ENCODE measurements at places on chromosomes 5 and 9.

- DNase-seq: no peak
Observed at GRCh38 chr5:130333089-130333488, 428.8 kb downstream of the CHSY3 start.

GRCh38 chr5:5650949-5651348 lies 228.5 kb downstream of the ICE1 start:
- no peak for DNase-seq

DNA sequence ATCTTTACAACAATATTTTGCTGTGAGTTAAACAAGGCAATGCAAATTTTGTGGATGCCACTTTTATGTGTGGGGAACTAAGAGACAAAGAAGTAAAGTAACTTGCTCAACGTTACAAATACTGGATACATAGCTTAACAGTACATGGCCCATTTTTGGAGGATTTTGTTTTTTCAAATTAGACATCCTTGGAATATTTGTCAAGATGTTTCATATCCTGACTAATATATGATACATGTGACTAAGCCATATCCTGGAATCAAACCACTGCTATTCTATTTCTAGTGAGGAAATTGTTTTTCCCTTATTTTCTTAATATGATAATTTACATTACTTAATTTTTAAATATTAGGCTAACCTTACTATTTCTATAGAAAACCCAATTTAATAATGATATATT lies 529.8 kb downstream of the DMRTA1 start:
- DNase-seq: no peak

- no peak for DNase-seq
Observed at GRCh38 chr9:114218264-114219120, 63.2 kb downstream of the COL27A1 start.

GRCh38 chr9:117678871-117679270 lies 25.3 kb upstream of the TLR4 start:
- DNase-seq: no peak

GRCh38 chr9:106111039-106111730 lies 416.8 kb downstream of the TMEM38B start:
- no peak for DNase-seq

DNA sequence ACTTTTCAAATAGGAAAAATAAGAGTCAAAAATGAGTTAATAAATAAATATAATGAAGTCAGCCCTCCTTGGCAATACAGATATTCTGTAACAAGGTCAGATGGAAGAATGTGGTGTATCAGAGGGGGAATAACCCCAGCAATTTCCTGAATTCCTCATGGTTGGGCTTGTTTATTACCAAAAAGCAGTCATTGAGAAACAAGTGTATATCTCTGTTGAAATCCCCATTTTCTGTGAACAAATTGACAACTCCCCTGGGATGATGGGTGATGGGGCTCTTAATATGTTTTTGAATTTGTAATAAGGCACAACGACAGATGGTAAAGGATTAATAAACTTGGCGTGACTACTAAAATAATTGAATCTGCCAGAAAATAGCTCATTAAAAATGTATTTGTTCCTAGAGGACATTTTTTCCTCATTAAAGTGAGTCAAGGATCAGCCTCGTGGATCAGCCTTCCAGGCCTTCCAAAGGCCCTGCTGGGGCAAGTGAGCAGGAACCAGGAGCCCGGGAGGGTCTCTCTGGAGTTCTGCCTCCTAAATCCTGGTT lies 34.2 kb downstream of the THBS4 start:
- no peak for DNase-seq

DNA sequence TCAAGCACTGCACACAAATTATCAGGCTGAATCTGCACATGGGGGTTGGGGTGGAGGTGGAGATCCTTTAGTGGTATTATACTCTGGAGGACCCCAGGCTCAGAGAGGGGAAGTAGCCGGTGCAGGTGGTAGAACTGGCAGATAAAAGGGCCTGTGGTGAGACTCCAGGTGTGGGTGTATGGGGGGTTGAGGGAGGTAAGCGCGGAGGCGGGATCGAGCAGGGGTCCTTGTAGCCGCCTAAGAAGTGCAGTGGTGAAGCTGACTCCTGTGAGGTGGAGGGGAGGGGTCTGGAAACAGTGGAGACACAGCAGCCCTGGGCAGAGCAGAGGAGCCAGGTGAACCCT lies 841 bp downstream of the ACSL6 start:
- no peak for DNase-seq

GRCh38 chr5:116626945-116627679 lies 52.5 kb upstream of the SEMA6A start:
- DNase-seq: no peak

DNA sequence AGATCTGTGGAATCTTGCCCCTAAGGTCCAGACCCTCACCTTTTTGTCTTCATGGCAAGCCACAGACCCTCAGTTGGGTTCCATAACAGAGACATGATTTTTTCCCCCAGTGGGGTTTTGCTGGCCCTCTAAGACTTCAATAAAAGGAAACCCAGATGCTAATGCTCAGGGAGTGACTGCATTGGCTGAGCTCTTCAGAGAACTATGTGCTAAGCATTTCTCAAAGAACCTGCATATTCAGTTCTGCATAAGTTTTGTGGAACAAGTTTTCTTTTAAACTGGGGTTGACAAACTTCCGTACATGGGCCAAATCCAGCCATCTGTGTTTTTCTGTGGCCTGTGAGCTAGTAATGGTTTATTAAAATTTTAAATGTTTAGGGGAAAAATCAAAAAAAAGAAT lies 159.8 kb upstream of the GDNF start:
- DNase-seq: no peak

DNA sequence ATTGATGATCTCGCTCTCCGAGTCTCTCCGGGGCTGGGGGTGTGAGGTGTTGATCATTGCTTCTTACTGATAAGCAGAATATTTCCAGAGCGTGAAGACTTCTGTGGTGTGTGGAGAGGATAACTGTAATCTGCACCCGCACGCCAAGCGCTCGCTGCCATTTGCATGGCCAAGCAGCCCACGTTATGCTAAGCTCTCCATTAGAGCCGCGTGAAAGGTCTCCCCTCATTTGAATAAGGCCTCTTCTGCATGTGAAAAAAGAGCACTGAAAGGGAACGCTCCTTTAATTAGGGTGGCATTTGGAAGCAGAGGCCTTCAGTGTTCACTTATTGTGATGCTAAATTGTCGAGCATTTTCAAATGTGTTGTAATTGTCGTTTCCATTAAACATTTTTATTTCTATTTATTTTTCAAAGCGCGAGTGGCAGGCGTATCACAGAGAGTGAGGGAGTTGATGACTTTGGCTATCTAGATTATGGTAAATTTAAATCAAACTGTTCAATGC lies 163.6 kb upstream of the IRX2 start:
- no peak for DNase-seq

- no peak for DNase-seq
Observed at GRCh38 chr5:87282269-87282668, 14.6 kb downstream of the RASA1 start.

- no peak for DNase-seq
Observed at GRCh38 chr5:118863345-118863744, 125.0 kb downstream of the DTWD2 start.

GRCh38 chr5:113495422-113495841 lies 7.2 kb upstream of the MCC start:
- no peak for DNase-seq

DNA sequence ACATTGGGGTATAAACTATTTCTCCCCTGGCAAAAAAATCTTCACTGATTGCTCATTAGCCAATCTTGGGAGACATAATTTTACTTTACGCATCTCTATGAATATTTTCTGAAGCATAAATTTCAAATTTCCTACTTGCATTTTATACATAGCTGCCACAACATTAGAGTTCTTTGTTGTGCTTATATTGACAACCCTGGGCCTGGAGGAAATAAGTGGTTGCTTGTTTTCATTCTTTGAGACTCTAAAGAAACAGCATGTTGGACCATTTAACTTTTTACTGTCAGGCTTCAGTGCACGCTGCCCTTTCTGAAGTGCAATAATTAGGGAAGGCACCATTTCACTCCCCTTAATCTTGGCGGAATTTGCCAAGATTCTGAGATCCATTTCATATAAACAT lies 142.6 kb downstream of the MRPS30 start:
- DNase-seq: no peak

DNA sequence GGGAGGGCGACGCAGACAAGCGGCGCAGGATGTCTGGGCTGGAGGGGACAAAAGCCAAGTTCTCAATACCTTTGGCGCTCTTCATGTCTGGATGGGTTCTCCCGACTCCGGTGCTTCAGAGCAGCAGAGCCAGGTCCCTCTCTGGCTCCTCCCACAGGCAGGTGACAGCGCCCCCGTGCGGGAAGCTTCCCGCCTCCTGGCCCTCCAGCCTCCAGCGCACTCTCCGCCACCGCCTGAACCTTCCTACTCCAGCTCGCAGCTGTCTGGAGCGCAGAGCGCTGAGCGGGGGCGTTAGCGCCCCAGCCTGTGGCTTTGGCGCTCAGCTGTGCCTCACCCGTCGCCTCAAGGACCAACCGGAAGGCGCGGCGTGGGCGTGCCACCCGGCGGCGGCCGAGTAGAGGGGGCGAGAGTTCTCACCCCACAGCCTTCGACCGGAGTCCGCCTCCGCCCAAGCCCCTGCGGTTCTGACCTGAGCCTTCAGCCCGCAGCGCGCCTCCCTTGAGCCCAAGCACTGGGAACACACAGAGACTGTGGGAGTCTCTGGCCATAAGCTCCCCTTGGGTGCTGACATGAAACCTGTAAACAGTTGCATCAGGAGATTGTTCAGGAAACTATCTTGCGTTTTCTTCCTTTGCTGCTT lies at the start of gene SLCO4C1:
TSS of gene SLCO4C1 (minus strand) at position 107 of the 640 bp plus-strand sequence. CDS start at position 85, 22 bp downstream.
- no peak for DNase-seq

GRCh38 chr9:90607701-90608516 lies 34.7 kb downstream of the DIRAS2 start:
- no peak for DNase-seq

DNA sequence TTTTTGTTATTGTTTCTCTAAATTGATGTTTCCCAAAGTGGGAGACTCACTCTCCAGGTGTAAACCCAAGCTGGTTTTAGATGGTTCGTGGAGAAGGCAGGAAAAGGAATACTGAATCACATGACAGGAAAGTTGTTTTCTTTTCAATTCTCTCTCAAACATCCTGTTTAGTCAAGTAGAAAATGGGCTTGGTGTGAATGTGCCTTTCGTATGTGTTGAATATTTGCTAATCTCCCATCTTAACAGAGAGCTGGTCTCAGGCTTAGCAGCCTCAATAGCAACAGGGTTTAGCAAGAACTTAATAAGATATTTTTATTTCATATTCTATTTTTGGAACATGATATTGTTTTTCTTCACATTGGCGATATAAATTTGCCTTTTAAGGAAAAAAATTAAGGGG lies 119.7 kb downstream of the INSYN2B start:
- DNase-seq: no peak

DNA sequence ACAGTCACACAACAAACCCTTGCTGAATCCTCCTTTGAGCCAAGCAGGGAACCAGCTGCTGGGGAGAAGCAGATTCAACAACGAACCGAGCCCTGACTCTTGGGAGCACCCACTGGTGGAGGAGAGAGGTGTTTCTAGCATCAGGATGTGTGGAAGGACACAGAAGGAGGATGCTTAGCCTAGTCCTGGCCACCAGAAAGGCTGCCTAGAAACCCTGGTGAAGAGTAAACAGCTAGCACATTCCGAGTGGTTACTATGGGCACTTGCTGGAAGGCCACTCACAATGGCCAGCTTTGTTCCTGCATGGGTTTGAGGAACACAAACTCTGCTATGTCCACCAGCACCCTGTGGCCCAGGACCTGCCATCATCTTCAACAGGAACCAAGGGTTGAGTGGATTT lies 1.8 kb downstream of the TIFAB start:
- DNase-seq: no peak

GRCh38 chr5:58107704-58108103 lies 352.2 kb downstream of the PLK2 start:
- no peak for DNase-seq

DNA sequence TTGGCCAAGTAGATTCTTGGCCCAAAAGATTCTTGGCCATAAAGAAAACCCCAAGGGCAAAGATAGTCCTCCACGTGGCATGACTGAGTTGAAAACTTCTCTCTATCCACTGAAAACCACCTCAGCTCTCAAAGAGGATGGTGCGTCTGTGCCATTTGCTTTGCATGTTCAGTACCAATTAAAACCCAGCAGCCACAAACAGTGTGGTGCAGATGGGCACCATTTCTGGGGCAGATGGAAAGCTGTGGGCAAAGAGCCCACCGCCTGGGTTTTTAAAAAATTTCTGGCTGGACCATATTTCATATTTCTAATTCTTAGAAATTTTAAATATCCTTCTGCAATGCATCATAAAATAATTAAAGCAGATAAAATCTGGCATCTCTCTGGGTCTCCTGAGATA lies 84.5 kb upstream of the PUM3 start:
- DNase-seq: no peak

- DNase-seq: no peak
Observed at GRCh38 chr9:128371630-128372117, 500 bp downstream of the URM1 start.

DNA sequence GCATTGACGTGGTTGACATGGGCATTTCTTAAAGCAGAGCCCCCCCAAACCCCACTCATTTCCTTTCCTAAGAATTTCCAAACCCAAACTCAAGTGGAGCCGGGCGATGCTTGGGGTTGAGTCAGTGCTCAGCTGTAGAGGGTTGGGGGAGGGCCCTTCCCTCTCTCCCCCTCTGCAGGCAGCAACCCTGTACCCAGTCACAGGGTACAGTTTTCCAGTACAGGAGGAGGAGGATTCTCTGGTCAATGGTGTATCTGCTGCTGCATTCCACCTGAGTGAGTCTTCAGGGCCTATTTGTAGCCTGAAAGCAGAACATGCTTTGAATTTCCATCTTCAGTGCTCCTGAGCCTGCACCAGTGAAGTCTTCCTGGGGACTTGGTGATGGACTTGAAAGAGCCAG lies 55.8 kb downstream of the ENTREP1 start:
- no peak for DNase-seq

- DNase-seq: no peak
Observed at GRCh38 chr5:173909199-173909598, 21.1 kb downstream of the CPEB4 start.
